SJSA1 (cell line): ENCODE measurements at places on chromosomes 6 and 20. TPM values are rescaled to one million over a fixed set of nuclear protein-coding genes. Genes with fewer than 3 reads are reported as not detected.
A peak's percentile ranks its signal among the peaks of the same experiment; 100 is the strongest.

DNA sequence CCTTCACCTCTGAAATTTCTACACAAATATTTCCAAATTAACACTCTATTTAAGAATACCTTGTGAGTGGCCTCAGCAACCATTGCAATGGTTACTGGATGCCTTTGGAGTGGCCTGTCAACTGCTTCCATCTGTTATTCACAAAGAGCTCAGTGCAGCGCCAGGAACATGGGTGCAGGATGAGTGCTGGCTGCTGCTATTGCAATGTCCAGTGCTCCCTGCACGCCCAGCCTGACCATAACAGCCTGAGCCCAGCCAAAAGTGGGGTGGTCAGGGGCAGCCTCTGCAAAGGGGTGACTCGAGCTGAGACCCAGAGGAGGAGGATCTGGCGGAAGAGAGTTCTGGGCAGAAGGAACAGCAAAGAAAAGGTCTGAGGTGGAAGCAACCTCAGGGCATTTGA, 18.4 kb downstream of the CASS4 start:
- no peaks in the 10 kb centered on the region for H3K4me1 ChIP-seq
- no peak overlapping the region for H3K4me3 ChIP-seq
- no peaks in the 10 kb centered on the region; the same call in 1 of the 2 replicates for H3K27me3 ChIP-seq
- no peak for DNase-seq

DNA sequence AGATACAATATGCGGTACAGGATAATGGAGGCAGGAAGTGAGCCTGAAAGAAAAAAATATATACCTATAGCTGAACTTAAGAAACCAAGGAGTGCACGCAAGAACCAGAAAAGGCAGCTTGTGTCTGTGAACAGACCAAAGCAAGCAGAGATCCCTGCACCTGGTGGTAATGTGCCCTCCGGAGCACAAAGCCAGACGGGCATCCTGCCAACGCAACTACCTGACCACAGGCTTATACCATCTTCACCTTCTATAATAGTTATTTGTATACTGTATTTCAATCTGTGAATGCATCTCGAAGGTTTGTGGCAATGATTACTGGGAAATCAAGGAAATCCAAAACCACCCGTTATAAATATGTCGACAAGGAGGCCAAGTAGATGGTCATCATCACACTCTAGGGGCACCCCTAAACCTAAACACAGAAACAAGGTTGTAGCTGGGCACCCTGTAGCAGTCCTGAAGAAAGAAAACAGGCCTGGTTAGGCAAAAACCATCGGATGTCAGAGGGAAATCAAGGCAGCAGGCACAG, 801 bp downstream of the FBXL4 start:
- H3K27me3 ChIP-seq, result peaks cover 4% of the 10 kb centered on the region
- H3K4me3 ChIP-seq, result peak overlapping the region; percentile 95
- peak; percentile 36 for DNase-seq
- H3K36me3 ChIP-seq, result peaks cover 5% of the 10 kb centered on the region; the same call in 1 of the 2 replicates
- peaks cover 8% of the 10 kb centered on the region for H3K4me1 ChIP-seq
- peak overlapping the region; percentile 93 for H3K27ac ChIP-seq

DNA sequence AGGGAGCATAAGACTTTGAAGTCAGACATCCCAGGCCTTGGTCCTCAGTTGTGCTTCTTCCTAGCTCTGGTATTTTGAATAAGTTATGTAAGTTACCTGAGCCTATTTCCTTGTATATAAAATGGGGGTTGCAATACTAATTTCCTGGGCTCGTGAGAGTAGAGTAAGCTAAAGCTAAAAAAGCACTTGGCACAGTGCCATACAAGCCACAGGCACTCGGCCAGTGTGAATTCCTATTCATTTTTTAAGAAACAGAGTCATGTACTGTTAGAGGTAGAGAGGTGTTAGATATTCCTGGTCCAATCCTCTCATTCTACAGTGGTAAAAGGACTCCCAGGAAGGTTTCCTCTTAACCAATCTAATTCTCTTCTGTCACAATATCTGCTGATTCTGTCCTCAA, 79.6 kb upstream of the EPB41L1 start:
- no peak for DNase-seq
- no peaks in the 10 kb centered on the region for H3K4me1 ChIP-seq
- H3K27me3 ChIP-seq, result no peaks in the 10 kb centered on the region
- no peak overlapping the region for H3K27ac ChIP-seq
- no peak overlapping the region for H3K4me3 ChIP-seq

Gene DBNDD2
- total RNA-seq, result 0.13 and 0.47 TPM in 2 replicates

Gene GNMT
- total RNA-seq, result 0.58 TPM in 1 of 2 replicates, not detected in the other

Gene HDGFL1
- not detected in 2 replicates for total RNA-seq

Gene NTSR1
- not detected in 2 replicates for total RNA-seq
